ENCODE measurements at places on chromosomes 6 and 20.

DNA sequence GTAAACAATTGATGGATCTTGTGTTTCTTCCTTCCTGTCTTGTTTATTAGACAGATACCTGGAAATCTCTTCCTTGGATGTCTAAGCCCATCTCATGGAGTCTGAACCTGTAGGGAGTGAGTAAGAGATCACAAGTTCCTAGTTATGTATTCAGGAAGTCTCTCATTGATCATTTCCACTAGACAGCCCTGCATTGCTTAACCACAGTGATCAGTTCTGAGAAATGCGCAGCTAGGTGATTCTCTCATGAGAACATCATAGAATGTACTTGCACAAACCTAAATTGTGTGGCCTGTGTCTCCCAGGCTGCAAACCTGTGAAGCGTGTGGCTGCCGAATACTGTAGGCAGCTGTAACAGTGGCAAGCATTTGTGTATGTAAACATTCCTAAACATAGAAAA is 39.1 kb downstream of the FAM120B start:
- H3K36me3 ChIP-seq: peaks cover 41% of the 10 kb centered on the region
- no peak for DNase-seq
- peaks cover 12% of the 10 kb centered on the region for H3K4me1 ChIP-seq

DNA sequence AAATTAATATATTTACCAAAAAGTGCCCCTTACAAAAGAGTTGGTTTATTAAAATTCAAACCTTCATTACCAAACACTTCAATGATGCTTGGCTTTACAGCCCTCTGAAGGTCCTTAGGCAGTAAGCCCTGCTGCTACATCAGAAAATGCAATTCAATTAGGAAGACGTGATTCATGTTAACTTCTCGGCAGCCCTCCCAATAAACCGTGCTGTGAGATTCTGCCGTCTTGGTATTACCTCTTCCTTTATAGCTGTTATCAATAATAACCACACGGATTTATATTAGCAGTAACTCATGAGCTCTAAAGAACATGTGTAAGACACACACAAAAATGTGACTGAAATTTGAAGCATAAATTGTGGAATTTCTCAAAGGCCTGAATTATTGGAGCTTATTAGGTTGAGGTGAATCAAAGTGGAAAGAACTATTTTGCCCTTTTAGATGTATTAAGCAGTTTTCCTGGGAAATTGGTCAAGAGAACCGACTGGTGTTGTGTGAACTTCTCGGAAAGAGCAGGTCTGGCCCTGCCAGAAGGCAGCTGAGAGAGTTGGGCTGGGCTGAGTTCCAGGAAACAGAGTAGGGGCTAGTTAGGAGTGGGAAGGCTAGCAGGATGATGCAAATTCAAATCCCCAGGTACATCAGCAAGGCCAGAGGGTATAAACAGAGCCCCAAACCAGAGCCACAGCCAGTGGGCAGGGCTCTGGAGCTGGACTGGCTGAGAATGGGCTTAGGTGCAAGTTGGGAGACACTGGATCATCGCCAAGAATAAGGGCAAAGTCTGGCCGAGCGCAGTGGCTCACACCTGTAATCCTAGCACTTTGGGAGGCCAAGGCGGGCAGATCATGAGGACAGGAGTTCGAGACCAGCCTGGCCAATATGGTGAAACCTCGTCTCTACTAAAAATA is 33.1 kb downstream of the FGD2 start:
- H3K36me3 ChIP-seq: peaks cover 2% of the 10 kb centered on the region
- DNase-seq: no peak
- H3K4me3 ChIP-seq: no peak overlapping the region
- H3K27ac ChIP-seq: 0 out of 2 replicates have a peak overlapping the region, but pooled peaks have one; percentile 38
- H3K27me3 ChIP-seq: no peaks in the 10 kb centered on the region

DNA sequence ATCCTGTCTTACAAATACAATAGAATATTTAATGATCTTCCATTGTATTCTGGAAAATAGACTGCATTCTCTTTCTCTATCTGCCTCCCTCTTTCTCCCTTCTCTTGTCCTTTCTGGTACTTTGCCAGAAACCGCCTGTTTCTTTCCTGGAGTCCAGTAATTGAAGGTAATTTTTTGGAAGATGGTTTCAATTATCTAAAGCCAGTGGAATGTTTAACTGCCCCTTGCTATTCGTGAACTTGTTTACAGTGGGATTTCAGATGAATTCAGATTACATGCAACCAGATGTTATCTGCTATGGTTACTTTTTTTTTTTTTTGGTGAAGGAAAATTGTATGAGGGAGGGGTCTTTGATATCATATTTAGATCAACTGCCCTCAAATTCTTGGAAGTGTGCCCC is 655.5 kb upstream of the FLRT3 start:
- peaks cover 5% of the 10 kb centered on the region for H3K36me3 ChIP-seq
- no peaks in the 10 kb centered on the region for H3K4me1 ChIP-seq
- no peak overlapping the region for H3K27ac ChIP-seq
- no peak for DNase-seq
- no peak overlapping the region for H3K4me3 ChIP-seq

DNA sequence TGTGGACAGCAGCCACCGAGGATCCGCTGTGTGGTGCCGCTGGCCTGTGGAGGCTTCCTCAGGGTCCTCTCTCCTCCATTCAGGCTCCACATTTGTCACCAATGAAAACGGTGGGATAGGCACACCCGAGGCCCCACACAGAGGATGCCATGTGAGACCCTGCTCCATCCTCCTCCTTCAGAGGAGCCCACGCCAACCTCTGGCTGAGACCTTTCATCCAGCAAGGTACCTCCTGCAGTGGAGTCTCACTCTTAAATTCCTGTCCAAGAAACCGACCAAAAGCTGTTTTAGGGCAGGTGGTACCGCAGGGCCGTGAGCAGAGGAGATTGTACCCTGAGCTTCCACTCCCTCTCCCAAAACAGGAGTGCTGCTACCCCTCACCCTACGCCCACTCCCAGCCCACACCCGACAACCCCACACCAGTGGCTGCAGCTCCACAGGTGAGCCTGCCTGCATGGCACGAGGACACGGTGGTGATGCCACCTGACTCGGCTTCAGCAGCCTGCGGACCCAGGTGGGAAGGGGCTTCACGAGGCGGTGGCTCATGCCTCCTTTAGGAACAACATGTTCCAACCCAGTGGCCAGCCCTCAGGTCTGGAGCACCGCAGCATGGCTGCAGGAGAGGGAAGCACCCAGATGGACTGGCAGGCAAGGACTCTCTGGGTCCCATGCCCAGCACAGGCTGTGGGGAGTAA is 237.6 kb upstream of the AFDN start:
- no peak for DNase-seq
- H3K27me3 ChIP-seq: no peaks in the 10 kb centered on the region
- no peak overlapping the region for H3K4me3 ChIP-seq
- 0 out of 2 replicates have a peak, but pooled peaks cover 4% of the 10 kb centered on the region for H3K4me1 ChIP-seq
- no peak overlapping the region for H3K27ac ChIP-seq
- peaks cover 5% of the 10 kb centered on the region for H3K36me3 ChIP-seq

- H3K27me3 ChIP-seq: peaks cover 71% of the 10 kb centered on the region
- no peak overlapping the region for H3K4me3 ChIP-seq
- H3K27ac ChIP-seq: no peak overlapping the region
- peaks cover 54% of the 10 kb centered on the region for H3K4me1 ChIP-seq
These were observed 22.1 kb upstream of the ZNF76 start for GRCh38 chr6:35237476-35237875.

DNA sequence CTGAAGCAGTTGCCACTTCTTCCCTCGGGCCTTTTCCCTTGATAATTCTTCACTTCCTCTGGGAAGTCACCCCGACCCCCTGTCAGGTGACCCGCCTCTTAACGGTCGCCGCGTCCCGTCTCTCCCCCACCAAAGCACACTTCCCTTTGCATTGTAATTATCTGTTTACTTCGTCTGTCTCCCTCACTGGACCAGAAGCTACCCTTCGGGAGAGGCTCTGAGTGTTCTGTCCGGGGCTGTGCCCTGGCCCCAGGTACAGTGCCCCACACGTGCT is 771 bp upstream of the SNAI1 start:
- H3K36me3 ChIP-seq: no peaks in the 10 kb centered on the region
- H3K4me1 ChIP-seq: peaks cover 72% of the 10 kb centered on the region
- no peak for DNase-seq
- H3K27me3 ChIP-seq: peaks cover 34% of the 10 kb centered on the region
- H3K4me3 ChIP-seq: peak overlapping the region; percentile 75

DNA sequence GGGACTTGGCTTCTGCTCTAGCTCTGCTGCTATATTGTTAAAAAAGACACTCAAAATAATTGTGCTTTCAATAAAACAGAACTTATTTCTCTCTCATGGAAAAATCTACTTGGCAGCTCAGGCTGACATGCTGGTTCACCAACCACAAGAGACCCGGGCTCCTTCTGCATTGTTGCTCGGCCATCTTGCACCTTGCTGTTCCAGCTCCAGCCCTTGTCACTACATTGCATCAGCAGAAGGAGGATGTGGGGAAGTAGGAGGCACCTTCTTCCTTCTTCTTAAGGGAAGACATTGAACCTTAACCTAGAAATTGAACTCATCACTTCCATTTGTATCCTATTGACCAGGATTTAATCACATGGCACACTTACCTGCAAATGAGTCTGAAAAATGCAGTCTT is 6.6 kb upstream of the C20orf202 start:
- no peaks in the 10 kb centered on the region for H3K36me3 ChIP-seq
- H3K27me3 ChIP-seq: peaks cover 33% of the 10 kb centered on the region
- no peak for DNase-seq
- no peak overlapping the region for H3K4me3 ChIP-seq
- no peaks in the 10 kb centered on the region for H3K4me1 ChIP-seq
- no peak overlapping the region for H3K27ac ChIP-seq

DNA sequence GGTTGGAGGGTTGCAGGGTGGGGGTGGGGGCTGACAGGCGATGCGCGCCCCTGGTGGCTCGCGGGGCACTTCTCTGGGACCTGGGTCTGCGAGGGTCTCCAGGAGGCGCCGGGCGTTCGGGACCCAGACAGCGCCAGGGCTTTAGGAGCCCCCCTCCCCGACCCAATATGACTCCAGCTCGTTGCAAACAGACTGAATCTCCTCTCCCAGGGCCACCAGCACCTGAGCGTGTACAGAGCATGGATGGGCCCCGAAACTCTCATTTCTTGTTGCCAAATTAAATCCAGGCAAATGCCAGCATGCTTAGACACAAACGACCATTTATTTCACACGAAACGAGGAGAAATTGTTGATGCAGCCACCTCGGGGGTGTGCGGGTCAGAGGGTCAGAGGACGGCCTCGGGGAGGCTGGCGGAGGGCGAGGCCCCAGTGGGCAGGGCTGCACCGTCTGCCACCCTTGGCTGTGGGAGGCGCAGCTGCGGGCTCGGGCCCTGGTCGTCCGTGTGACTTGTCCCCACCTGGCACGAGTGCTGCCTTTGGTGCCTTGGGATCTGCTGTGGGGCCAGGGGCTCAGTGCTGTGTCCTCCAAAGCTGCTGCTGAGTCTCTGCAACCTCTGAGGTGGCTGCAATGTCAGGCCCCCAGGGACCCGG is 20.9 kb upstream of the GATA5 start:
- peaks cover 5% of the 10 kb centered on the region for H3K4me1 ChIP-seq
- H3K4me3 ChIP-seq: no peak overlapping the region
- H3K27ac ChIP-seq: no peak overlapping the region
- no peaks in the 10 kb centered on the region for H3K36me3 ChIP-seq
- DNase-seq: peak; percentile 81

DNA sequence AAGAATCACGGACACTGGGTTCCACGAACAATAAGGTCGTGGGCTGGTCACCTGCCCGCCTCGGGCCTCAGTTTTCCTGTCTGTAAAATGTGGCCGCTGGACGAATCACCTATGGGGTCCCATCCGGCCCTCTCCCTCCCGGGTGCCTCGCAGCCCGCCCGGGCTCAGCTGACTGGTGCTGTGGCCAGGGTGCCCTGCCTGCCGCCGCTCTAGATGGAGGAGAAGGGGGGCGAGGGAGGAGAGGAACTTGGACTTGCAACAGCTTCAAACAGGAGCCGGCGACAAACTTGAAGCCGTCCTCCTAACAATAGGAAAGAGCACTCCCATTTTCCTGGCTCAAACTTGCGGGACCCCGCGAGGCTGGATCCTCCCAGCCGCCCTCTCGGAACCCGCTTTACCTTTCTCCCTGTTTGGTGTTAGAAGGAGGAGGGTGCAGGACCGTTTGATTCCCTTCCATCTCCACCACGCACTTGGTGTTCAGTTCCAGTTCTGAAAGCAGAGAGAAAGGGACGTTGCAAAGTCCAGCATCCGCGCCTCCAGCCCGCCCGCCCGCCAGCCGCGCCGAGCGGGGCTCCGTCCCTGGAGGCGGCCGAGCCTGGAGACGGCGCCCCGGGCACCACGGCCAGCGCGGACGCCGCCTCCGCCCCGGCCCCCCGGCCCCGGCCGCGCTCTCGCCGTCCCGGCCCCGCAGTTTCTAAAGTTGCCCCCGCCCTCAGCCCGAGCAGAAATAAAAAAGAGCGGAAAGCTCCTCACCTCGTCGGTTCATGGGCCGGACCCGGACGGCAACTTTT is 584 bp downstream of the KIF13A start:
- H3K4me1 ChIP-seq: peaks cover 37% of the 10 kb centered on the region
- no peaks in the 10 kb centered on the region for H3K36me3 ChIP-seq
- peak overlapping the region; percentile 84 for H3K4me3 ChIP-seq

- peaks cover 2% of the 10 kb centered on the region for H3K27me3 ChIP-seq
- H3K36me3 ChIP-seq: peaks cover 10% of the 10 kb centered on the region
- no peak overlapping the region for H3K4me3 ChIP-seq
- no peak overlapping the region for H3K27ac ChIP-seq
- H3K4me1 ChIP-seq: peaks cover 64% of the 10 kb centered on the region
These were observed 165.4 kb downstream of the CD83 start for GRCh38 chr6:14282854-14283505.

- no peaks in the 10 kb centered on the region for H3K36me3 ChIP-seq
- peak overlapping the region; percentile 70 for H3K4me3 ChIP-seq
- H3K27me3 ChIP-seq: peaks cover 29% of the 10 kb centered on the region
- peak; percentile 72 for DNase-seq
These were observed 469 bp downstream of the SYNJ2 start for GRCh38 chr6:157982102-157982562.

All from WTC11 (cell line).